ENCODE measurements at places on chromosomes 12 and 14.

- DNase-seq, result no peak
Measured at GRCh38 chr14:102164965-102165364, 25.3 kb downstream of the WDR20 start.

GRCh38 chr14:27372771-27373170 lies 774.9 kb upstream of the NOVA1 start:
- no peak for DNase-seq

DNA sequence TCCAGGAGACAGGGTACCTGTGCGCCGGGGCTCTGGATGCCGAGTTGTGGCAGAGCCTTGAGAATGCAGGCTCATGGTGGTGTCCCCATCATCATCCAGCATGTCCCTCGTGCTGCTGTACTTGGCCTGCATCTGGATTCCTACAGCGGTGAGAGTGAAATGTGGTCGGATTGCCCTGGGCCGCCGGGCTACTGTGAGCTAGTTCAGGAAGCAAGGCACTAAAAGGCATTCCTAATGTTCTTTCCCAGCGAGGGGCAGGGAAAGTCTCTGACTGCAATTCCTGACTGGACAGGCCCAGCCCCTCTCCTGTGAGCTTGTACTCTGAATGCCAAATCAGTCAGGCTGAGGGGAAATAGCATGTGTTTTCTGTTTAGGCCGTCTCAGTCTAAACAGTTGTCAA lies at the start of gene CLEC1A:
Gene CLEC1A, minus strand, starts transcription at position 195 of the 400 bp plus-strand sequence. Its CDS starts 63 bp downstream, at position 132.
- DNase-seq, result peak; percentile 66

DNA sequence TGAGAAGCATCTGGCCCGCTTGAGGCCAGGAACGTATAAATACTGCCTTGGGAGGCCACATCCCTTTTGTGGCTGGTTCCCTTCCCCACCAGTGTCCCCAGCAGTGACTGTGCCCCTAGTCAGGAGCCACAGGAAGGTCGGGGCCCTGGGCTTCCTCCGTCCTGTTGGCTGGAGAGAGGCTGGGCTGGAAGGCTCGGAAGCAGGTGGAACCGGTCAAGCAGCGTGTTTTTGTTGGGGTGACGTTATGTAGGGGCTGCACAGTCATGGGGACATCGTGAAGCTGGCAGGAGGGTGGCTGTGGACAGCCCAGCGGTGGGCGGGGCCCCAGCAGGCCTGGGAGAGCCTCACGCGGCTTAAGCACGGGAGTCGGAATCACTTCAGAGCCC lies 10.1 kb downstream of the XRCC3 start:
- no peak for DNase-seq

DNA sequence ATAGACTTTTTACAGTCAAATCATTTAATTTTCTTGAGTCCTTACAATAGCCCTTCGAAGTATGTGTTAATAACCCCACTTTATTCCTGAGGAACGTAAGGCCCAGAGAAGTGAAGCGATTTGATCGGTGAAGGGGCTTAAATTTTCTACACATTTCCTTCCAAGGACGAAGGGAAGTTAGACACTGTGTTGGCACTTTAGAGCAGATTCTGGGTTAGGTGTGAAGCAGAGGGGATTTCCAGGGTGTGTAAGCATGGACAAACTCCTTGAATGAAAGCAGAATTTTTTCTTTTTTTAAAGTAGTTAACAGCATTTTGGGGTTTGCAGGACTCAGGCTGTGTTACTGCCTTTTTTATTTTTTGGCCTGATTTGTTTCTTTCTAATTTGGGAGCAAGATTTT lies 38.9 kb downstream of the PRORP start:
- no peak for DNase-seq

GRCh38 chr12:113402586-113403260 lies 964 bp downstream of the SDS start:
- DNase-seq, result no peak

GRCh38 chr12:83186419-83186818 lies 499.7 kb downstream of the TMTC2 start:
- no peak for DNase-seq

- DNase-seq, result no peak
Measured at GRCh38 chr14:47626151-47627035, 49.0 kb downstream of the MDGA2 start.

DNA sequence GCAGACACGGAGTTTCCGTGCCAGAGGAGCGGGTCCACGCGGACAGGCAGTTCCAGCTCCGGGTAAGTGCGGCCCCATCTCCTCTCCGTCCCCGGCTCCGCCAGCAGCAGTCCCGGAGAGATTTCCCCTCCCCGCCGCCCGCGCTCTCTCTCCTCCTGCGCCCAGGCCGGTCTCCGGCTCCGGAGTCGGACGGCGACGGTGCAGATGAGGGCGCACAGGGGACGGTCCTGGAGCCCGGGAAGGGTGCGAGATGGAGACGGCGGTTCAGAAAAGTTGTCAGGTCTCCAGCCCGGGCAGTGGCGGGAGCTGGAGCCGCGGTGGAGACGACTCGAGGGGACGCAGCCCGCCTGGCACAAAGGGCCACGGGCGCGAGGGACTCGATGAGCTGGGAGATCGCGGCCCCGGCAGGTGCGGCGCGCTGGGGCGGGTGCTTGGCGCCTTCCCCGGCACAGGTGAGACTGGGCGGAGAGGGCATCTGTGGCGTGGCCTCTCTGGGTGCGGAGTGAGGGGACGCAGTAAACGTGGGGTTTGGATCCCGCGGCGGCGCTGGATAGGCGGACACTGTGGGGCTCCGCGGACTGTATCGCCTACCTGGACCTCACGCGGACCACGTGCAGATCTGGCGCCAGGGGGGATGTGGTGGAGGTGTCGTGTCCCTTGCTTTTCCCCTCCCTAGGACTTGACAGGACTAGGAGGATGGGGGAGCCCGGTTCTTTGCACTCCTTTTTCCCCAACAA lies 1540.3 kb upstream of the TMEM132C start:
- peak; percentile 40 for DNase-seq

GRCh38 chr14:68752271-68753006 lies 40.4 kb downstream of the ZFP36L1 start:
- DNase-seq, result no peak

- DNase-seq, result peak; percentile 63
Measured at GRCh38 chr12:117408161-117408791, 46.9 kb upstream of the NOS1 start.

DNA sequence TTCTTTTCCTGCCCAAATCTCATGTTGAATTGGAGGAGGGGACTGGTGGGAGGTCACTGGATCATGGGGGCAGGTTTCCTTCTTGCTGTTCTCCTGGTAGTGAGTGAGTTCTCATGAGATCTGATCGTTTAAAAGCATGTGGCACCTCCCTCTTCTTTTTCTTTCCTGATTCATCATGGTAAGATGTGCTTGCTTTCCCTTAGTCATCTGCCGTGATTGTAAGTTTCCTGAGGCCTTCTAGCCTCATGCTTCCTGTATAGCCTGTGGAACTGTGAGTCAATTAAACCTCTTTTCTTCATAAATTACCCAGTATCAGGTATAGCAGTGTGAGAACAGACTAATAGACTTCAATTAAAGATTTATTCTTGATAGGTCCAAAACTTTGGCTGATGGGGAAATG lies 83.5 kb downstream of the CAND1 start:
- DNase-seq, result no peak

DNA sequence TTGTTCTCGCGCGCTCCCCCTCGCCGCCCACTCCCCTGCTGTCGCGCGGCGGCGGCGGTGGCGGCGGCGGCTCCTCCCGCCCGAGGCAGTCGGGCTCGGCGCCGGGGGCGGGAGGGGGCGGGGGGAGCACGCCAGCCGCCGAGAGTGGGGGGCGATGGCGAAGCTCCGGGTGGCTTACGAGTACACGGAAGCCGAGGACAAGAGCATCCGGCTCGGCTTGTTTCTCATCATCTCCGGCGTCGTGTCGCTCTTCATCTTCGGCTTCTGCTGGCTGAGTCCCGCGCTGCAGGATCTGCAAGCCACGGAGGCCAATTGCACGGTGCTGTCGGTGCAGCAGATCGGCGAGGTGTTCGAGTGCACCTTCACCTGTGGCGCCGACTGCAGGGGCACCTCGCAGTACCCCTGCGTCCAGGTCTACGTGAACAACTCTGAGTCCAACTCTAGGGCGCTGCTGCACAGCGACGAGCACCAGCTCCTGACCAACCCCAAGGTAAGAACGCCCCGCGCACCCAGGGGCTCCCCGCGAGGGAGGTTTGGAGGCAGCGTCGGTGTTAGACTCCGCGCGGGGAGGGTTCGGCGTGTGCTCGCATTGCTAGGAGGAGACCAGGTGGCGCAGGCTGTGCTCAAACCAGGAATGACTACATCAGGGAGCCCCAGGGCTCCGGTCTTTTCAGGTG lies 629 bp downstream of the KCNMB4 start:
- peak; percentile 68 for DNase-seq

- DNase-seq, result no peak
Measured at GRCh38 chr12:118359541-118359915, 13.2 kb downstream of the TAOK3 start.

- no peak for DNase-seq
Measured at GRCh38 chr14:100871234-100872186, 32.0 kb downstream of the RTL1 start.

DNA sequence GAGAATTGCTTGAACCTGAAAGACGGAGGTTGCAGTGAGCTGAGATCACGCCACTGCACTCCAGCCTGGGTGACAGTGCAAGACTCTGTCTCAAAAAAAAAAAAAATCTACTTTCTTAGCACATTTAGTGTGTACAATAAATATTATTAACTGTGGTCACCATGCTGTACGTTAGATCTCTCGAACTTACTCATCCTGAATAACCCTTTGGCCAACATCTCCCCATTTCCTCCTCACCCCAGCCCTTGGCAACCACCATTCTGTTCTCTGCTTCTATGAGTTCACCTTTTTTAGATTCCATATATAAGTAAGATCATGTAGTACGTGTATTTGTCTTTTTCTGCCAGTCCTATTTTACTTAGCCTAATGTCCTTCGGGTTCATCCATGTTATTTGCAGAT lies 13.4 kb downstream of the FUT8 start:
- no peak for DNase-seq
